HS-27A (cell line): ENCODE measurements at places on chromosomes 4 and X.

- peak; percentile 2 for DNase-seq
Observed at GRCh38 chr4:111678479-111678878, 466.8 kb upstream of the FAM241A start.

DNA sequence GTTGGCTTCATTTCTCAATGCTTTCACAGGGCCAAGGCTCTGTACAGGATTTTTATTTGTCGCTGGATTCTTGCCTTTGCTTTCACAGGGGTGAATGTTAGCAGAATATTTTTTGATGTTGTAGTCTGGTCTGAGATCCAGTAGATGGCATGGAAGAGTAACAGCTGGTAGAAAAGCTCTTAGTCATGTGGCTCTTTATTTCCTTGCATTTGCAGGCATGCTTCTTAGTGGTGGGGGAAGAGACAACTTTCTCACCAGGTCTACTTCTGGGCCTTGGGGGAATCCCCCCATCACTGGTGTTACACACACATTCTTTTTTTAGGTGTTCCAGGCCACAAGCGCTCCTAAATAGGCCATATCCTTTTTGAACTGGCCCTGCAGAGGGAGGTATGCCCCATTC is 58.2 kb upstream of the DKK2 start:
- peak; percentile 7 for DNase-seq

- DNase-seq, result no peak
Observed at GRCh38 chr4:38501698-38502097, 162.3 kb upstream of the KLF3 start.

- DNase-seq, result no peak
Observed at GRCh38 chr4:41213625-41214135, 662 bp downstream of the APBB2 start.

DNA sequence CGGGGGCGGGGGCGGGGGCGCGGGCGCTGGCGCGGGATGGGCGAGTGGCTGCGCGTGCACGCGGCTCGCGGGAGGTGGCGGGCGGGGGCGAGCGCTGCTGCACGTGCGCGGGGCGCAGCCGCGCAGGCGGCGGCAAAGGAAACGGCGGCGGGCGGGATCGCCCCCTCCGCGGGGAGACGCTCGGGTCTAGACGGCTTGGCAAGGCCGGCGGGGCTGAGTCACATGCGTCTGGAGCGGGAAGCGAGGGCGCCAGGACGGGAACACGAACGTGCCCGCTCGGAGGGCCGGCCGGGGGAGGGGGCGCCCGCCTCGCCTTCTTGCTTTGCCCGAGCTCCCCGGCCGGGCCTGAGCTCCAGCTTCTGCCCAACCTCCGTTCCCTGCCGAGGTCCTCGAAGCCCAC is 4.3 kb upstream of the HAUS7 start:
- no peak for DNase-seq

- no peak for DNase-seq
Observed at GRCh38 chr4:66906314-66906713, 639.0 kb downstream of the CENPC start.

DNA sequence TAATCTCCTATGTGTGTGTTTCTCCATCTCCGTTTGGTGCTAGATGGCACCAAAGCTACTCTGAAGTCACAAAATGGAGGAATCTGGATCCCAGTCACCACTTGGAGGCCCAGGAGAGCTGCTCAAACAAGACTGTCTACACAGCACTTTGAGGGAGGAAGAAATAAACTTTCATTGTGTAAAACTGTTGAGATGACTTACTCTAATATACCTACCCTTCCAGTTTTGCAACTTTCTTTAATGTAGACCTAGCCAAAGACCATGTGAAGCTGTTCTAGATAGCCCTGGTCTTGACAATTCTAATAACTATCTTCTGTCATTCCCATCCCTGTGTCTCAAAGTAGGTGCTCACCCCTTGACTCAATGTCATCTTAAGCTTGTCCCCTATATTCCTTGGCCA is 52.8 kb upstream of the TAB3 start:
- no peak for DNase-seq

DNA sequence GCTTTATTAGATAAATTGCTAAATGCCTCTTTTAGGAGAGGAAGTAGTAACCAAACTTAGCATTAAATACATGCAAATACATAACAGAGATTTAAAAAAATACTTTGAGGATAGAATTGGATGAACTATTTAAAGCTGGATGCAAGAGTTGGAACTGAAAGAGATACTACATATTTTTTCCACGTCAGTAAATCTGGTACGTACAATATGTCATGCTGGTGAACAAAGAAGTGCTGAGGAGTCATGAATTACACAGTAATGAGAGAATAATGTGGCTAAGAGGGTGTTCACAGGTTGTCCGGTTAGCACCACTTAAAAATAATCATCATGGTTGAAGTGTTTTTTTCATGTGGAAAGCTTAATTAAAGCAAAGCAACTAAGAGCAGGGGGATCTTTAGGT is 184.1 kb upstream of the FRMPD4 start:
- no peak for DNase-seq

- DNase-seq, result no peak
Observed at GRCh38 chr4:142752202-142752786, 93.8 kb downstream of the INPP4B start.

- DNase-seq, result no peak
Observed at GRCh38 chr4:126906466-126906865, 726.3 kb upstream of the INTU start.

- DNase-seq, result no peak
Observed at GRCh38 chr4:88251924-88252323, 32.4 kb downstream of the PPM1K start.

DNA sequence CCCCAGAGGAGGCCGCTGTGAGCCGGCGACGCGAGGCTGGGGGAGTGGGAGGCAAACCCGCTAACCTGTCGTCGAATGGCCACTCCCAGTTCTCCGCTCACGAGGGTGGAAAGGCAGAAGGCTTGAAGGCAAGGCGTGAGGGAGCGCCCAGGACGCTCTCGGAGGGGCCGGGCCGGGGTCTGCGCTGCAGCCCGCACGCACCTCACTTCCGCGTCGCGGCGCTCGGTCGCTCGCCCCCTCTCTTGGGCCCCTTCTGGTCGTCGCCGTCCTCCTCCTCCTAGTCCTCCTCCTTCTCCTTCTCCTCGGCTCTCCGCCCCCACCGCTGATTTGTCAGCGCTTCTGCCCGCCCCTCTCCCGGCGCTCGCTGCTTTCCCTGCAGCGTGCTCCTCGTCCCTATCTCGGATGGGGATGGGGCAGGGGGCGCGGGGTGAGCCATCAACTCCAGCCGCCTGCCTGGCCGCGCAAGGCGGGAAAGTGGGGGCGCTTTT is at the start of gene SNCA:
Gene SNCA, minus strand, starts transcription at position 265 of the 488 bp plus-strand sequence. CDS start 1,494 bp downstream, outside the sequence.
- DNase-seq, result no peak

DNA sequence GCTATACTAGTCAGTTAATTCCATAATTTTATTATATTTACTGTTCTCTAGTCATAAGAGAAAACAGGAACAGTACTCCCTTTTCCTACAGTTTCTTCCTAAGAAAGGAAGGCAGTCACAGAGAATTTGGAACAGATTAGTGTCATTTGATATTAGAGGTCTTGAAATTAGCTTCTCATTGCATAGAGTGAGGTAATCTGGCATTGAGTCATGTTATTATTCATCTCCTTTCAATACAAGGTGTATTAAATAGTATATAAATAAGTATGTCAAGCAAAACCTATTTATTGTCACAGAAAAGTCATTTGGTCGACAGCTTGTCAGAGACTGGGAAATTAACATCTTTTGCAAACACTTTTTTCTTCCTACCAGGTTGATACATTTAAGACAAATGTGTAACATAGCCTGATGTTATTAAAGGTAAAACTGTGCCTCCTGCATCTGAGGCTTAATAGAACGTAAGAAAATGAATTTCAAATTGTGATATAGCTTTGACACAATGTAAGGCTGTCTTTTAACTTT is 753.1 kb upstream of the FRG1 start:
- no peak for DNase-seq

GRCh38 chrX:70455366-70456202 is 10.9 kb downstream of the DLG3 start:
- DNase-seq, result no peak

DNA sequence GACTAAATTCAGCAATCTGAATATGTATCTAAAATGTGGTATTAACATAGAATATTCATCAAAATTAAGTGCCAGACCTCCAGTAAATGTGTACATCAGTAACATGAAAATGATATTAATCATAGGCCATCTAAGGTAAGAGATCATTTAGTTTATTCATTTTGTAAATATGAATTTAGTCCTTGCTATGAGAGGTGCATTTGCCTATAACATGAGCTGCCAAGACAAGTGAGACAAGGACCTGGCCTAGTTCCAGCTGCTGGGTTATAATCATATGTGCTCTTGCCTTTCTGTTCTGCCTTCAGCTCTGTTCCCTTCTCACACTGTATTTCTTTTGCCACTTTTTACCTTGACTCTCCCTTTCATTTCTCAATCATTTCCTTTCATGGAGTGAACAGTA is 160.0 kb downstream of the STIM2 start:
- no peak for DNase-seq

- no peak for DNase-seq
Observed at GRCh38 chr4:149135062-149135461, 680.6 kb downstream of the IQCM start.

DNA sequence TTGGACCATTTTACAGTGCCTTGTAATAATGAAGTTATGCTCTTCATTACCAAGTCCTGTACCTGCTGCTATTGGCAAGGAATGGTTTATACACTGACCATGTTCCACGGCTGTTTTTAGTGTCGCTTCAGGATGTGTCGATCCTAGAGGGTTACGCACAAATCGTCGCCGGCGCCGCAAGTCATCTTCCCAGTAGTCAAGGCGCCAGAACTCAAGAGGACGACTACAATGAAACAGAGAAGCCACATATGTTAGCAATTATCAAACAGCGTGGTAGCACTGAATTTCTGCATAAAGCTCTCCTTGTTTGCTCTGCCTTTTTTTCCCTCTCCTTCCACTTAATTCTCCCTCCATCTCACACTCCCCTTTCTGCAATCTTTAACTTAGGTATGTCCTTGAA is 17.0 kb downstream of the MAB21L2 start:
- DNase-seq, result no peak

- no peak for DNase-seq
Observed at GRCh38 chrX:152850465-152850864, 19.6 kb downstream of the NSDHL start.

DNA sequence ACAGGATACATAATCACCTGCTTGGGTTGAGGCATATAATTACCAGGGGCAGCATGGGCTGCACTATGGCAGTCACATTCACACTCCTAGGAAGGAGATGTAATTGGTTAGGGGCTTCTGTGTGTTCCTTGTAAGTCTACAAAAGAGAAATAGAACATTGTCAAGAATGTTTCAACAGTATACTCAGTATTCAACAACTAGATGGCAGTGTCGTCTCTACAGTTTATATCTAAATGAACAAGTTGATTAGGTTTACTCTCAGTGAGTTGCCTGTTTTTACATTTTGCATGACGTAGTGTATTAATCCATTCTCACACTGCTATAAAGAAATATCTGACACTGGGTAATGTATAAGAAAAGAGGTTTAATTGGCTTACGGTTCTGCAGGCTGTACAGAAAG is 50.5 kb upstream of the RAB33B start:
- no peak for DNase-seq

DNA sequence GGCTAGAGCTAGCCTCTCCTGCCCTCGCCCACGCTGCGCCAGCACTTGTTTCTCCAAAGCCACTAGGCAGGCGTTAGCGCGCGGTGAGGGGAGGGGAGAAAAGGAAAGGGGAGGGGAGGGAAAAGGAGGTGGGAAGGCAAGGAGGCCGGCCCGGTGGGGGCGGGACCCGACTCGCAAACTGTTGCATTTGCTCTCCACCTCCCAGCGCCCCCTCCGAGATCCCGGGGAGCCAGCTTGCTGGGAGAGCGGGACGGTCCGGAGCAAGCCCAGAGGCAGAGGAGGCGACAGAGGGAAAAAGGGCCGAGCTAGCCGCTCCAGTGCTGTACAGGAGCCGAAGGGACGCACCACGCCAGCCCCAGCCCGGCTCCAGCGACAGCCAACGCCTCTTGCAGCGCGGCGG is at the start of gene AR:
Gene AR, plus strand, starts transcription at position 204 of the 400 bp plus-strand sequence. CDS start 1,126 bp downstream, outside the sequence.
- DNase-seq, result no peak

GRCh38 chr4:13601048-13601447 is 26.5 kb downstream of the BOD1L1 start:
- DNase-seq, result no peak

GRCh38 chrX:40700640-40701342 is 34.6 kb downstream of the MED14 start:
- no peak for DNase-seq

DNA sequence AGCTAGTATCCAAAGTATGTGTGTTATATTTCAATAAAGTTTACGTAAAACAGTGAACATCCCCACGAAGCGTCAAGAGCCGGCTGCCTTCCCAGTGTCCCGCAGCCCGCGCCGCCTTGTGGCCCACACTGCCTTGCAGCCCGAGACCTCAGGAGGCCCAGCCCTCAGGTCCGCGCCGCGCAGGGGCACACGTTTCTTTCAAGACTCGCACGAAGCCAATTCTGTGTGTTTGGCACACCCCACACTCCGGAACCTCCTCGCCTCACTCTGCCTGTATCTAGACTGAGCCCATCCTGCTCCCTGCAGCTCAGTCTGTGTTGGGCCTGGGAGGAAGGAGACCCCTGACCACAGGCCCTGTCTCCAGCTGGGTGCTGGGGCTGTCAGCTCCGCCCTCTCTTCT is 5.8 kb downstream of the LRPAP1 start:
- no peak for DNase-seq

- DNase-seq, result no peak
Observed at GRCh38 chrX:20654596-20655106, 387.9 kb upstream of the RPS6KA3 start.

DNA sequence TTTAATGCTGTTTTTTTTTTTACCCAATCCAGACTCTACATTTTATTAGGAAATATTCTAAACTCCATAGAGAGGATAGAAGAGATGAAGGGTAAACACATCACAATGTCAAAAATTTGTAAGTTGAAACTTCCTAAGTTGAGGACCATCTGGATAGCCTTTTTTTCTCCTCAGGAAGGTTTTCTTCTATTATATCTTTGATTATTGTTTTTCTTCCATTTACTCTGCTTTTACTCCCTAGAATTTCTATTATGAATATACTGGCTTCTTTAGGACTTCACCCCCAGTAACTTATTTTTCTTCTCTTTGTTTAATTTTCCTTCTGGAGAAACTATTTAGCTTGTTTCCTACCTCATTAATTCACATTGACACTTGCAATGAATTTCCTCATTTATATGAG is 71.2 kb upstream of the SLIT2 start:
- DNase-seq, result no peak

GRCh38 chrX:20606831-20607230 is 340.1 kb upstream of the RPS6KA3 start:
- no peak for DNase-seq

GRCh38 chr4:114272226-114272625 is 292.8 kb upstream of the ARSJ start:
- peak; percentile 77 for DNase-seq
